Activated effector memory CD4-positive, alpha-beta T cell treated with anti-CD3 and anti-CD28 coated beads, Interleukin-2, amount 50 U/mL, for 16 hours (primary cell): ENCODE measurements at places on chromosomes 12 and 14.

DNA sequence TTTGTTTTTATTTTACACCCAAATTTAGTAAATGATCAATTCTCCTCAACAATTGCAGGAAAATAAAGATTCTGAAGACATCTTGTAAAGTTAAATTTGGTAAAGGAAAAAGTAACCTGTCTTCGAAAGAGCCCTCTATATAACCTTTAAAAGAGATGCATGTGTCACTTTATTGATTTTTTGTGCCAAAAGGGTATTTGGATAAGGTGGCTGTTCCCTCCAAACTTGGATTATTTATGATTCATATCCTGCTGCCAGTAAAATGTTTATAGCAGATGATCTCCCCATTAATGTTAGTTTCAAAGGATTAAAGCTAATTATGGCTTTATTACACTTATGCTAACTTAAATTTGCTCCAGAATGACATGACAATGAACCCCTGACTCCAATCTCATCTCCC is 98.8 kb downstream of the DUSP6 start:
- no peak for DNase-seq

DNA sequence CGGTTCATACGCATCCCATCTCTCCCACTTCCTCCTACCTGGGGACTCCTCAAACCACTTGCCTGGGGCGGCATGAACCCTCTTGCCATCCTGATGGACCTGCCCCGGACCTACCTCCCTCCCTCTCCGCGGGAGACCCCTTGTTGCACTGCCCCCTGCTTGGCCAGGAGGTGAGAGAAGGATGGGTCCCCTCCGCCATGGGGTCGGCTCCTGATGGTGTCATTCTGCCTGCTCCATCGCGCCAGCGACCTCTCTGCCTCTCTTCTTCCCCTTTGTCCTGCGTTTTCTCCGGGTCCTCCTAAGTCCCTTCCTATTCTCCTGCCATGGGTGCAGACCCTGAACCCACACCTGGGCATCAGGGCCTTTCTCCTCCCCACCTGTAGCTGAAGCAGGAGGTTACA is 3.6 kb downstream of the WNT1 start:
- DNase-seq: no peak

DNA sequence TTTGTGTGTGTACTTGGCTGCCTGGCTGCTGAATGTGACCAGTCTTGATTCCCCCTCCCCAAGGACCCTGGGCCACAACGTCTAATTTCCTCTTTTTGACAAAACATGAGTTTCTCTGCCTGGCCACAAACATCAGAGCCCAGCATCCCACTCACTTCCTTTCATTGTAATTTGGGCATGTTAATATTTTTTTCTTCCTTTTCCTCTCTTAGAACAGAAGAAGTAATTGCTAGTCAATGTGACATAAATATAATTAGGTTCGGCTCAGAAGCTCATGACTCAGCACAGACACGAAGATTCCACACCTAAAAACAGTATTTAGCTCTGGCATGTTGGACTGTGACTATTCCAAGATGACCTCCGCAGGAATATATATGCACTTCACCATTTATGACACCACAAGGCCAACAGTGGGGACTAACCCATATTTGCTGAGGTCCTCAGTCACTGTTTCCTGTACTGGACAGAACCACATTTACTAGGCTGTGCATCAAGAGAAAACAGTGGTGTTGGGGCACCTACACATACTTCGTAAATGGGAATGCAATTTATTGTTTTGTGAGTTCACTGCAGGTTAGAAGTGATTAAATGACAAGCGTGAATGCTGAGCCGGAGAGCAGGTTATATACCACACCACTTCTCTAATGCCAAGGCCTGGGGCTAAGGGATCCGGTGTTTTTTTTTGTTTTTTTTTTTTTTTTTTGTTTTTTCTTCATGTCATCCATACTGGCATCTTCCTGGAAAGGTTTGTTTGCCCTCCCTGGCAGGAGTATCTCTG is 4.2 kb downstream of the GSG1 start:
- DNase-seq: no peak

DNA sequence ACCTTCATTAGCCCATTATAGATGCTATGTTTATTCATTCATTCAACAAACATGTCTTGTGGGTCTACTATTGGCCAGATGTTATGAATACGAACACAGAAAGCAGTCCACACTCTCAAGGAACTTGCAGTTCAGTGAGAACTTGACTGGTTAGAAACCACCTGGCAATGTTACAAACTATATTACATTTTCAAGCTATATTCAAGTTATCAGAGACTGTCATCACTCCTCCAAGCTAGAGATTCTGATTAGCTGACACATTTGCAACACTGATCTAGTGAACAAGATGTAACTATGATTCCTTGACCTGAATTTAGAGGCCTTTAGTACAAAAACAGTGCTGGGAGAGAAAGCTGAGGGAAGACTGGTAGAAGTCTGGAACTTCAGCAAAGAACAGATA is 170.7 kb upstream of the EEA1 start:
- DNase-seq: no peak

DNA sequence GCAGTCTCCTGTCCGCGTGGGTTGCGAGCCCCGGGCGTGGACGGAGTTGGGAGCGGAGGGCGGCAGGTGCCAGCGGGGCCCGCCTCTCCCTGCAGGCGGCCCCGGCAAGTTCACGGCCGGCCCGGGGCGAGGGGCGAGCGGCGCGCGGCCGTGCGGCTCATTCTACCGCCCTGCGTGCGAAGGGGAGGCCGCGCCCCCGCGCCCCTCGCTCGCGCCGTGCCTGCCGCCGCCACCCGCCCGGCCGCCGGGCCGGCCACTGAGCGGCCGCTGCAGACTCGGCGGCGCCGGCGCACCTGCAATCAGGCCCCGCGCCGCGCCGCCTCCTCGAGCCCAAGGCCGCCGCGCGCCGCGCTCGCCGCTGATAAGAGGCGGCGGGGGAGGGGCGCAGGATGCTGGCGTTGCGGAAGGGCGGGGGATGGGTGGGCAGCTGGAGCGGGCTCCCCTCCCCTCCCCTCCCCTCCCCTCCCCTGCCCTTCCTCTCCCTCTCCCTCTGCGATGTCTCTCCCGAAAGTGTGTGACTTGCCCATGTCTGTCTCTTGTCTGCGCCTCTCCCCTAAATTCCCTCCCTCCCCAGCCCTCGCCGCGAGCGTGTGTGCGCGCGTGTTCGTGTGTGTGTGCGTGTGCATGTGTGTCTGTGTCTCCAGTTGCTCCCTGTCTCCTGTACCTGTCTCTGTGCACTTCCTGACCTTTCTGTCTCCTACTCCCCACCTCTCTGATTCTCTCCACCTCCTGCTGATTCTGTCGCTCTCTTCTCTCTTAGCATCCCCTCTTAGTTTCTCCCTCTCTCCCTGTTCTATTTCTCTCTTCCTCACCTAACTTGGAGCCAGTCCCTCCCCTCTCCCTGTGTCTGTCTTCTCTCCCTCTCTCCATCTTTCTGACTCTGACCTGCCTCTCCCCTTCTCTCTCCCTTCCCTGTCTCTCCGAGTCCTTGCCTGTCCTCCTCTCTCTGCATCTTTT is 768.1 kb upstream of the TBX3 start:
- no peak for DNase-seq

DNA sequence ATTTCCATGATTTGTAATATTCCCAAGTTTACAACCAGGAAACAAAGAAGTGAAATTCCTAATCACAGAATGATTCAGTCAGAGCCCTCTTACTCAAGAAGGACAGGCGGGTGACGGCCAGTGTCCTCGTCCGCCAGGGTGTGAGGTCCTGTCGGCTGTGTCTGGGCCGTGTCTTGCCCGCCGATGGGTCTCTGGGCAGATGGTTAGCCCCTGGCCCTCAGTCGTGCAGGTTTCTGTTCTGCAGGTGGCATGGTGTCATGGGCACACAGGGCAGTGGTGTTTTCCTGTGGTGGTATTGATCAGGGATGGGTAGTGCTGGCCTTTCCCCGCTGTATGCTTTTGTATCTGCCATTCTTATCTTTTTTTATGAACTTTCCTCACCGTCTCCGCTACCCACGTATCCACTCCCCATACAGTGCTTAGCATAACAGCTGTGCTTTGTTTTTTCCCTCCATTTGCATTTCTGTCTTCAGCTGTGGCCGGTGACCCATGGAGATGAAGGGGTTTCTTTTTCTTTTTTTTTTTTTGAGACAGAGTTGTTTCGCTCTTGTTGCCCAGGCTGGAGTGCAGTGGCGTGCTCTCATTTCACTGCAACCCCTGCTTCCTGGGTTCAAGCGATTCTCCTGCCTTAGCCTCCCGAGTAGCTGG is 100.7 kb downstream of the TSPAN9 start:
- DNase-seq: no peak

- no peak for DNase-seq
Observed at GRCh38 chr14:31717294-31718085, 156.3 kb downstream of the NUBPL start.

DNA sequence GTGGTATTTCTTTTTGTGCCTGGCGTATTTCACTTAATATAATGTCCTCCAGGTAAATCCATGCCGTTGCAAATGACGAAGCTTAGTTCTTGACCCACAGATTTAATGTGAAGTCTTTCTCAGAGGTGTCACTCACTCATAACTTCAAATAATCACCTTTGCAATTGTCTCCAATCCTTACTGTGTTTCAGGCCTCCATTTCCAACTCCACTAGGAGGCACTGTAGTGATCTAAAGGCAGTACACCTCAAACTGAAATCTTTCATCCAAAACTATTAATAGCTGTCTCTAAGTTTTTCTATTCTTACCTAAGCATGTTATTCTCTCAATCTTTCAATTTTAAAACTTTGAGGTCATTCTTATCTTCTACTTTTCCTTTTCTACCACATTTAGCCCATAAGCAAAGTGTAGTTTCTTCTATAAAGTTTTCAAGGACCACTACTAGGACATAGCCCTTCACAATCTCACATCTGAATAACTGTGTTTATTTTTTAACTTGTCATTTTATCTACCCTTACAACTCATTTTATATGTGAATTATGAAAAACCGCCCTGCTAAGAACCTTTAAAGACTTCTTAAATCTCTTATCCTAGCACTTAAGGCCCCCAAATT is 25.5 kb upstream of the FBXO34 start:
- no peak for DNase-seq

GRCh38 chr12:8860165-8860961 is 37.9 kb downstream of the A2ML1 start:
- DNase-seq: peak; percentile 67

GRCh38 chr12:120235369-120236323 is 29.9 kb downstream of the PXN start:
- no peak for DNase-seq

DNA sequence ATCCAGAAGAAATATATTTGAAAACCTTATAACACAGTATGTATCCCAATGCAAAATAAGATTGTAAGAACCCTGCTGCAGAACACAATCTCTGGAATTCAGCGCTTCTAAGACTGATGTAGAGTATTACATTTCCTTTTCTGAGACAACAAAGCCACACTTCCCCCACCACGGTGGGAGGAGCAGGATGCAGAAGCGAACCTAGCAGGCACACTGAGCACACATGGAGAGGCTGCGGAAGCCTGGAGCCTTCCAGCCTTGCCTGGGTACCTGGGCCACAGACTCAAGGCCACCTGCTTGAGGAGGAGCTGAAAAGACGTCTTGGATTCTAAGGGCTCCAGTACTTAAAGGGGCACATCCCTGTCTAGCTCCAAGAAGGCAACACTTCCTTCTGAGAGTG is 46.4 kb downstream of the TCHP start:
- DNase-seq: no peak

DNA sequence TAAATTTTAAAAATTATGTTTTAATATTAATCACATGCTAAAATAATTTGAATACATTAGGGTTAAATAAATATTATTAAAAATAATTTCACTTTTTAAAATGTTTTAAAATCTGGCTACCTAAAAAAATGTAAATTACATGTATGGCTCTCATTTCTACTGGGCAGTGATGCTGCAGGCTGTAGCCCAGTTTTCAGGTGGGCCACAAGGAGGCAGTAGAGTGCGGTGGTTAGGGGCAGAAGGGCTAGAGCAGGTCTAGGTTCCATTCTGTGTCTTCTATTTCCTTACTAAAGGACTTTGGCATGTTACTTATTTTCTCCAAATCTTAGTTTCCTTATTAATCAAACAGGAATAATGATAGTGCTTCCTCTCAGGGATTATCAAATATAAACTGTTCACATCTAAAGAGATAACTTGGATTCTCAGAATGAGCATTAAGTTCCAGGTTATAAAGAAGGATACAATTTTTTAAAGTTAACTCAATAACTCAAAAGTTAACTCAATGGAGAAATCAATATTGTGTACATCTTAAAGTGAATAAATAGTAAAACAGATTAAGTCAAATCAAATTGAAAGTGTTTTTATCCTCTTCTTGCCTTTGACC is 54.9 kb upstream of the OVCH1 start:
- peak; percentile 84 for DNase-seq

DNA sequence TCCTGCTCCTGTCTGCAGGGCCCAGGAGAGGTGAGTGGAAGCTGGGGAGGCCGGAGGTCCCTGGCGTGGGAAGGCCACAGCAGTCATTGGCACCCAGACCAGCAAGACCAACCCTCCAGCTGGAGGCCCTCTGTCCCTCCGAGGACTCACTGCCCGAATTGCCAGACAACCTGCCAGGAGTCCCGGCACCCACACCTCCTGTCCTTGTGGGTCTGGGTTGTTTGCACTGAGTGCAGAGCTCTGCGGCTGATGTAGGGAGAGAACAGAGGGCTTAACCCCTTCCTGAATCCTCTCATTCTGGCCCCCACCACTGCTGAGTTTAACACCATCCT is 204.9 kb downstream of the KIF26A start:
- DNase-seq: no peak

DNA sequence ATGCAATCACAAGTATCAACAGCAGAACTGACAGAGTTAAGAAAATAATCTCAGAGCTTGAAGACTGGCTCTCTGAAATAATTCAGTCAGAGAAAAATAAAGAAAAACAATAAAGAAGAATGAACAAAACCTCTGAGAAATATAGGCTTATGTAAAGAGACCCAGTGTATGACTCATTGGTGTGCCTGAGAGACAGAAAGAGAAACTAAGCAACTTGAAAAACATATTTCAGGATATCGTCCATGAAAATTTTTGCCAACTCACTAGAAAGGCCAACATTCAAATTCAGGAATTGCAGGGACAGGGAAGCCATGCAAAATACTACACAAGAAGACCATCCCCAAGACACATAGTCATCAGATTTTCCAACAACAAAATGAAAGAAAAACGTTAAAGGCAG is 56.2 kb downstream of the APOBEC1 start:
- DNase-seq: no peak

GRCh38 chr12:96240656-96241055 is 46.5 kb downstream of the ELK3 start:
- no peak for DNase-seq

GRCh38 chr14:67644428-67644827 is 24.7 kb downstream of the ARG2 start:
- DNase-seq: no peak
